IMR-90 (cell line): ENCODE measurements at places on chromosomes 16 and 17.

- H3K36me3 ChIP-seq: peaks cover 71% of the 10 kb centered on the region
- no peak overlapping the region for H3K4me3 ChIP-seq
- no peak for DNase-seq
- peaks cover 2% of the 10 kb centered on the region for H3K4me1 ChIP-seq
- H3K27me3 ChIP-seq: no peaks in the 10 kb centered on the region
Observed at GRCh38 chr17:63833026-63833740, 5.7 kb upstream of the FTSJ3 start.

- peak; percentile 87 for DNase-seq
- H3K27me3 ChIP-seq: no peaks in the 10 kb centered on the region
- peaks cover 26% of the 10 kb centered on the region for H3K4me1 ChIP-seq
- peak overlapping the region; percentile 73 for H3K27ac ChIP-seq
- H3K36me3 ChIP-seq: peaks cover 6% of the 10 kb centered on the region
- no peak overlapping the region for H3K4me3 ChIP-seq
Observed at GRCh38 chr17:601244-601925, 113.3 kb downstream of the VPS53 start.

- DNase-seq: no peak
- H3K4me3 ChIP-seq: no peak overlapping the region
- H3K4me1 ChIP-seq: no peaks in the 10 kb centered on the region
Observed at GRCh38 chr16:73315645-73316044, 267.7 kb upstream of the ZFHX3 start.

DNA sequence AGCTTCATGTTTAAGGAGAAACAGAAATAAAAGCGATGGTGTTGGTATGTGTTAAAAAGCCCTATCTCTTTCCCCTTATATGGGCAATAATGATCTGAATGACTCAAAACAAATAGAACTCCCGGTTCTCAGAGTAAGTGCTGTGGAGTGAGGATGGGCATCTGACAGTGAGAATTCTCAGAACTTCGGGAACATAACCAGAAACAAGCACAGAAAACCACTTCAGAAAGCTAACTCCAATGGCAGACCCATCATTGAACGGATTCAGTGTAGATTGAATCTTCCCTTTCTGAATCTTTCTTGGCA is 67.2 kb downstream of the CDH8 start:
- DNase-seq: no peak
- no peaks in the 10 kb centered on the region for H3K27me3 ChIP-seq
- no peak overlapping the region for H3K4me3 ChIP-seq

DNA sequence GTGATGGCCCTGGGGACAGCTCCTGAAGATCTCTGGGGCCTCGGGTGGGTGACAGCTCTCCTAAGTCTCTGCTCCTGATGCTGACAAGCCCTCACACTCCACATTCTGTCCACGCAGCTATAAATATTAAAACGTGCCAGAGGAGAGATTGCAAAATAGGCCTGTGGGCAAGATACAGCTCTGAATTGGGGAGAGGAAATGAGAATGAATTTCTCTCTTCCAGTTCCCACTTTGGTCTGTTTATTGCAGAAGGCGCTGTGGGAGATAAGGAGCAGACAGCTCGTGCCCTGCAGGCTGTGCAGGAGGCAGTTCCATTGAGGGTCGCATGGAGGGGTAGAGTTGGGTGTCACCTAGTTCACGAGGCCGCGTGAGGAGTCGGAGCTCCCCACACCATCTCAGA is 87.5 kb upstream of the SDK2 start:
- H3K27me3 ChIP-seq: no peaks in the 10 kb centered on the region
- DNase-seq: no peak
- H3K4me3 ChIP-seq: no peak overlapping the region
- H3K4me1 ChIP-seq: no peaks in the 10 kb centered on the region
- no peak overlapping the region for H3K27ac ChIP-seq
- no peaks in the 10 kb centered on the region for H3K36me3 ChIP-seq
